ENCODE measurements at places on chromosomes 1 and 21.

DNA sequence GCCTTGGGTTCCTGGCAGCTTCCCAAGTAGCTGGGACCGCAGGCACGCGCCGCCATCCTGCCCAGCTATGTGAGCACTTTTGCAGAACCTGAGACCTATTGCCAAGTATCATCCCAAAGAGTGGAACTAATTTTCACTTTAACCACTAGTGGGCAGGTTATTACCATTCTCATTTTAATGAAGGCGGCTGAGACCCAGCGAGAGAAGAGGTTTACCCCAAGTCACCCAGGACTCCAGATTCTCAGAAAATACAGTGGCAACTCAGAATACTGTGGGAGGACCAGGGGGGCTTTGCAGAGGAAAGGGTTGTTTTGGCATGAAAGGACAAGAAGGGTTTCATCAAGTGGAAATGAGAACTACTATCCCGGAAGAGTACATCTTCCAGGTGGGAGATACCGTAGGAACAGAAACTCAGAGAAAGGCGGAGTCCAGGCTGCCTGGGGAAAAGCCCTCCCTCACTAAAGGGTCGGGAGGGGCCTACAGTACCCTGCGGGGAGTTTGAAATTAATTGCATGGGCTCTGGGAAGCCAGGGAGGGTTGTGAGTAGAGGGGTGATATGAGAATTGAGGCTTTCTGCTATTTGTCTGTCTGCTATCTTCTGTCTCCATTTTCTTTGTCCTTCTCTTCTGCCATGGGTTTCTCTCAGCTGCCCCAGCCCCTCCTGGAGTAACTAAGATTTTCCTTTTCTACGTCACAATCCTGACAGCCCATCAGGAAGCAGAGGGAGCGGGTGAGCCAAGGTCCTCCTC, 7.2 kb upstream of the SEMA4A start:
- DNase-seq = peak; percentile 75

- DNase-seq = peak; percentile 65
Measured at GRCh38 chr21:27519361-27519760, 552.5 kb upstream of the ADAMTS5 start.

DNA sequence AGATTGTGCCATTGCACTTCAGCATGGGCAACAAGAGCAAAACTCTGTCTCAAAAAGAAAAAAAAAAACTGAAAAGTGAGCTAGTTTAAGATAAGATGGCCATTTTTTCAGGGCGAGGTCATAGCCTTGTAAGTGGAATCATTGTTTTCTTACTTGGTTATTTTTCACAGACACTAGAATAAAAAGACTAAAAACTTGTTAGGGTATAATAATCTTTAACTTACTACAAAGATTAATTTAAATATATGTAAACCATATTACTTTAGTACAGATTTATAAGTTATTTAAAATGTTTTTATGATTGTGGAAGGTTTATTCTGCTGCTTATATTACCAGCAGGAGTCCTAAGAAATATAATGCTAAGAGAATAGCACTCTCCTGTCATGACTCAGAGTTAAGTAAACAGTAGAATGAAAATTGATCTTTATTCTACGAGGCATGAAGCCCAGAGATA, 23.5 kb downstream of the ANGPTL1 start:
- DNase-seq = peak; percentile 50

- DNase-seq = no peak
Measured at GRCh38 chr1:47986761-47987200, 10.4 kb downstream of the TRABD2B start.

GRCh38 chr21:41490330-41490729, 17.6 kb downstream of the TMPRSS2 start:
- DNase-seq = no peak

GRCh38 chr1:184752656-184753055, 2.0 kb downstream of the EDEM3 start:
- no peak for DNase-seq

GRCh38 chr1:223712194-223712849, at the start of gene CAPN2:
Gene CAPN2, plus strand, starts transcription at chr1:223712539. Its CDS starts 102 bp downstream, at chr1:223712641.
- no peak for DNase-seq

DNA sequence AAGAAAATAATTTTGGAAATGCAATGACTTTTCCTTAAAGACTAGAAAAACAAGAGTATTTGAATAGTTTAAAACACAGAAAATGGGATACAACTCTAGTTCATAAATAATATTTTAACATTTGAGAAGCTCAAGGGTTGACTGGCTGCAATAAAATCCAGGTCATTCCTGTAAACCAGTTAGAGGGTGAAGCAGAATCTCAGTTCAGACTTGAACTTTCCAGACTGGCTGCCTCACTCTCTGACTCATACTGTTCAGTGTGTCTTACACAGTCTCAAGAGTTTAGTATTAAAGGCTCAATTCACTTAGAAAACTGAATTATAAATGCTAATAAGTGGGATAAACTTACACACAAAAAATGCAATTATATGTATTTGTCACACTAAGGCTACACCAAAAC, 89.9 kb downstream of the RAVER2 start:
- peak; percentile 55 for DNase-seq

DNA sequence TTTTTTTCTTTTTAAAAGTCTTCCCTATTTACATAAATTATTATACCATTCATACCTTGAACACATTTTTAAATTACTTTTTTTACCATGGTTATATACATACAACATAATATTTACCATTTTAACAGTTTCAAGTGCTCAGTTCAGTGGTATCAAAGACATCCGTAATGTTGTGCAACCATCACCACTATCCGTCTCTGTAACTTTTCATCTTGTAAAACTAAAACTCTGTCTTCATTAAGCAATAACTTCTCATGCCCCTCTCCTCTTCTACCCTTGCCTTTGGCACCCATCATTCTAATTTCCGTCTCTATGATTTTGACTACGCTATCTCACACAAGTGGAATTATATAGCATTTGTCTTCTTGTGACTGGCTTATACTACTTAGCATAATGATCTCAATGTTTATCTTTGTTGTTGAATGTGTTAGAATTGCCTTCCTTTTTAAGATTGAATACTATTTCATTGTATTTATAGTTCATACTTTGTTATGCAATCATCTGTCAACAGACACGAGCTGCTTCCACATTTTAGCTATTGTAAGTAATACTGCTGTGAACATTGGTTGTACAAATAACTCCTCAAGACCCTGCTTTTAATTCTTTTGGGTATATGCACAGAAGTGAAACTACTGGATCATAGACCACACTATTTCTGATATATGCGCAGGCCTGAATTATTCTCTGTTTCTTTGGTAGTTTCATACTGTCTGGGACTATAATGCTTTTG, 689.5 kb upstream of the NCAM2 start:
- DNase-seq = no peak
